ENCODE measurements at places on chromosomes 16 and 17.

- DNase-seq, result peak; percentile 72
Observed at GRCh38 chr17:27296428-27296979, 2.6 kb downstream of the WSB1 start.

- DNase-seq, result no peak
Observed at GRCh38 chr17:218432-219110, 37.1 kb upstream of the DOC2B start.

DNA sequence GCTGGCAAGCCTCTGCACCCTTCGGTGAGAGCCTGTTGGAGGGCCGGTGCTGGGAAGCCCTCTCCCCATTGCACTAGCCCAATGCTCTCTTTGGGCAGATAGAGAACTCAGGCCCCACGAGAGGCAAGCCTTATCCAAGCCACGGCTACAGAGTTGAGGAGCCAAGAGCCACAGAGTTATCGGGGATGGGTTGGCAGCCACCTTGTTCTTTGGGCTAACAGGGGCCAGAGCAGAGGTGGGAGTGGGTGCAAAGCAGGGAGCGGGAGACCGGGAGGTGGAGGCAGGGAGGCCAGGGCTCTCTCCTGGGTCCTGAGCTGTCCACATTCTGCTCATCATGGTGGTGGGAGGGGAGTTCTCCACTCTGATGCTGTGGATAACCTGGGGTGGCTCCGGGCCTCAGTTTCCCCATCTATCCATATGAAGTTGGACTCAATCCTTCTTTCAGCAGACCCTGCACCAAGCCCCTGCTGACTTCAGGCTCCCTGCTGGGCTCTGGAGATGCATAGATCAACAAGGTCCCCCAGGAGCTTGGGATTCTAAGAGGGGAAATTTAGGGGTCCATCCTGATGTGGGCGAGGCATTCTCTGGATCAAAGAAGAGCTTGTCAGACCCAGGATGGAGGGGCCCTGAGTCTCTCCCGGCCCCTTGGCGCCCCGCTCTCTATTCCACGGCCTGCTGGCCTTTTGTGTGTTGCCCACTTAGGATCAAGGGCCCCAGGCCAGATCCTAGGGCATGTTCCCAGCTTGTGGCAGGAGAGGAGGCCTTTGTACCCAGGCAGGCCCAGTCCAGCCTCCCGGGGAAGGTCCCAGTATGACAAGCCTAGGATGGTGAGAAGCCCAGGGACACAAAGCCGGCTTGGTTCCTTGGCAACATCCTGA is 557 bp upstream of the CX3CL1 start:
- no peak for DNase-seq

- peak; percentile 87 for DNase-seq
Observed at GRCh38 chr17:28347261-28347891, 10.0 kb downstream of the POLDIP2 start.

DNA sequence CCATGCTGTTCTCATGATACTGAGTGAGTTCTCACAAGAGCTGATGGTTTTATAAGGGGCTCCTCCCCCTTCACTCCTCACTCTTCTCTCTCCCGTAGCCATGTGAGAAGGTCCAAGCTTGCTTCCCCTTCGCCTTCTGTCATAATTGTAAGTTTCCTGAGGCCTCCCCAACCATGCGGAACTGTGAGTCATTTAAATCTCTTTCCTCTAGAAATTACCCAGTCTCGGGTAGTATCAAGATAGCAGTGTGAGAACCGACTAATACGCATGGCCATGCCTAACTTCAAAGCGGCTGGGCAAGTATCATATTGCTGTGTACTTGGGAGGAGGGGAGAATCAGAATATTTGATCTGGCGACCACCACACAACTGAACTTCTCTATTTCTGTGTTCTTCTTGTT is 88.3 kb downstream of the PRKCB start:
- DNase-seq, result no peak

- no peak for DNase-seq
Observed at GRCh38 chr17:46009681-46010596, 10.9 kb downstream of the STH start.

- no peak for DNase-seq
Observed at GRCh38 chr16:27402964-27403600, 1.1 kb downstream of the IL21R start.

- DNase-seq, result peak; percentile 67
Observed at GRCh38 chr16:15857724-15858560, 1.1 kb upstream of the MYH11 start.

Measured in fibroblast of skin of abdomen (primary cell).